Activated CD4-positive, alpha-beta T cell treated with anti-CD3 and anti-CD28 coated beads, Interleukin-2, amount 50 U/mL, for 1 hour (primary cell): ENCODE measurements at places on chromosomes 7 and 10.

DNA sequence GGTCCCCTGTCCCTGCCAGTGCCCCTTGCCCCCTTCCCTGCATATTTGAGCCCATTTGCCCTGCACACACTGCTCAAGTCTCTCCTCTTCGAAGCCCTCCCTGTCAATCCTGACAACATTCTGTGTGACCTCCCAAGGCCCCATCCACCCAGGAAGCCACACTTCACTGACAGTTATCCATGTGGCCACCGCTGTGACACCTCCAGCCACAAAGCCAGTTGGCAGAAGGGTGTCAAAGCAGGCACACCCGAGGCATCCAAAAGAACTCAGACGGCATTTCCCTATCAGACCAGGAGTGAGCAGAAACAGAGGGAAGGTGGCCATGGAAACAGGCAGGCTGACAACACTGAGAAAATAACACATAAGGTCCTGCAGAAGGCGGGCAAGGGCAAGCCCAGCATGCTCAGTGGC lies 4.6 kb downstream of the POLM start:
- DNase-seq = no peak

DNA sequence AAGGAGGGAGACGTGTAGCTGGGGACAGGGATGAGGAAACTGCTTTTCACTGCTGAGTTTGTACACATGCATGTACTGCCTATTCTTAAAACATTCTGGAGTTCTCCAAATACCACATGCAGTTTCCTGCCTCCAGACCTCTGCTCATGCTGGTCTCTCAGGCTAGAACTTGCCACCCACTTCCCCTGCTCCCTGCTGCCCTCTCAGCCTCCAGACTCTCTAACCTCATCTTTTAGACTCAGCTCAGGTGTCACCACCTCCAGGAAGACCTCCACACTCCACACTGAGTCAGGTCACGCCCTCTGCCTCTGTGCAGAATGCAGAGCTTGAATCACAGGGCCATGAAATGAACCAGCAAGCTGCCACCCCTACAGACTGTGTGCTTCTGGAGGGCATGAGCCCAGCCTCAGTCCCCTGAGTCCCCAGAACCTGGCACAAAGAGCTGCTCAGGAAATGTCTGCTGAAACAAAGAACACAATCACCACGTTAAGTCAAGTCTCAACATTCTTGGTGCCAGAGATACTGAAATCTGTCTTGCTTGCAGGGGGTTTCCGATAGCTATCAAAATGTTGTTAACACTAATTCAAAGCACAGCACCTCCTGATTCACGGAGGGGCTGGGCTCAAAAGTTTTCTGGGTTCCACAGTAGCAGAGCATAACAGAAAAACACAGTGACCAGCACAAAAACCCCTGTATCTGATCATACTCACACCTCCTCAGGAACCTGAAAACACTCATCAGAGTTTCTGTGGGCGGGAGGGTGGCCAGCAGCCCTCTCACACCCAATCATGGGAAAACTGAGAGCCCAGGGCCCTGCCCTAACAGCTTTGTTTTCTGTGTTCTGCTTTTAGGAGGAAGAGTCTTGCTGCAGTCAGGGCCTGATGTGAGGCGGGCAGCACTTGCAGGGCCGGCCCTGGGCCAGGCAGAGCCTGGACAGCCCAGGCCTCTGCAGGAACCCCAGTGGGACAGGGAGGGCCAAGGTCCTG lies 21.1 kb downstream of the FAM53B start:
- peak; percentile 48 for DNase-seq

DNA sequence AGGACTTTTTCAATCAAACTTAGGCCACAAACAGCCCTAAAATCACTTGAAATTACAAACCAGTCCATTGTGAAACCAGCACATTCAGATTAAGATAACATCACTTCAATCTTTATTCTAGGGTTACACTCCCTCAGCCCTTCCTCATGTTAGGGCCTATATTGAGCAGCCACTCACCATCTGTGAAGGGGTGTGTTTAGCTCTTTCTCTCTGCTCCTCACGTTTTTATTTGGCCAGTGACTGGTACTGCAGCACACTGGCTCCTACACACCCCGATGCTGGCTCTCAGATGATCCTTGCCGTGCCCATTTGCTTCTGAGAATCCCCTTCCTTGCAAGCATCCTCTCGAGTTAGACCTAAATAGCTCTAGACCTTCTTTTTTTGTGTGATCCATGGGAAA lies 604.5 kb downstream of the INHBA start:
- DNase-seq = no peak

GRCh38 chr7:4707980-4708411 lies 25.9 kb downstream of the FOXK1 start:
- DNase-seq = no peak

- no peak for DNase-seq
Observed at GRCh38 chr7:44434201-44434600, 56.3 kb downstream of the NUDCD3 start.

- no peak for DNase-seq
Observed at GRCh38 chr7:35254496-35255442, 869 bp upstream of the TBX20 start.

- no peak for DNase-seq
Observed at GRCh38 chr7:117479225-117480054, at the start of gene CFTR. Gene CFTR, plus strand, starts transcription at chr7:117480025. Its CDS starts 70 bp downstream, at chr7:117480095.

GRCh38 chr7:142602183-142602582 lies 147.1 kb upstream of the PRSS1 start:
- no peak for DNase-seq

DNA sequence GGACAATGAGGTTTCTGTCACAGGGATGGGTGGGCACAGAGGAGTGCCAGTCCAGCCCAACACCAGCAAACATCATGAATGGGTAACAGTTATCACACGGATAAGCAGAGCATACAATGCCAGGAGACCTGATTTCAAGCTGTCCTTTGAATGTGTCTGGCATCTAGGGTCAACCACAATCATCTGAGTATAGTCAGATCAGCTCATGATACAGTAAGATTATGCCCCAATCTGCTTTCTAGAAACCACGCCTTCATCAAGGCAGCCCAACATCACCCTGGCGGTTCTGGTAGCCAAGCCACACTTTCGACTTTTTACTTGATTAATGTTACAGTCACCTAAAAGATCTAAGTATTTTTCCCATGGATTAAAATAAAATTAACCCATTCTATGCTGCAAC lies 10.5 kb downstream of the FAM171A1 start:
- DNase-seq = no peak

- DNase-seq = no peak
Observed at GRCh38 chr7:67484244-67484751, 487.7 kb downstream of the TYW1 start.

- no peak for DNase-seq
Observed at GRCh38 chr7:73984481-73985205, 43.3 kb upstream of the ELN start.

GRCh38 chr10:47109906-47110305 lies 190.1 kb upstream of the GDF10 start:
- no peak for DNase-seq

- DNase-seq = no peak
Observed at GRCh38 chr7:3013975-3014792, 29.5 kb downstream of the CARD11 start.

DNA sequence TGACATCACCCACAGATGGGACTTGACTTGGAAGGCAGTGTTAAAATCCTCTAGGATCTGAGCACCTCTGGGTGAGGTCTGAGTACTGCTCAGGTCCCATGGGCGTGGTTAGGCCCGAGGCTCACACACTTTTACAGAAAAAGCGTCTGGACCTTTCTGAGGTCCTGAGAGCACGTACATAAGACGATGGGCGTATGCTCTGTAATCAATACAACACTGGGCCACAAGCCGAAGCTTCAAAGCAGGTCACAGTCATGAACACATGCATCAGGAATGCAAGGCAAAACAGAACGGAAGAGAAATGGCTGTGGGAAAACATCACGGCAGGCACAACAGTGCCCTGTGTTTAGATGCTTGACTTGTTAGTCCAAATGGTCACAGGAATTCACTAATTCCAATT lies 112.2 kb downstream of the LARP4B start:
- DNase-seq = no peak

DNA sequence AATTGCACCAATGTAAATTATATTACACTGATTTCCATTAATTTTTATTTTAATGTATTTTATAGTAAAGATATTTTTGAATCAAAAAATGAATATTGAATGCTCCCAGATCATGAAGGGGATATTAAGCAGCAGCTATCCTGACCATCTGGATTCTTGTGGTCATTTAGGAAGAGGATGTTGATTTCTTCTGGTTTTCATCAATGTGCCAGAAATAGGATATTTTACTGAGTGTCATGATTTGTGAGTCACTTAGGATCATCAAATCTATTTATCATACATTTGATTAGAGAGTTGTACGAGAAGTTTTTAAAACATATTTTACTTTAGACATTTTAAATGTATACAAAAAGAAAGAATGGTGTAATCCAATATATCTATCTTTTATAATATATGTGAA lies 366.3 kb upstream of the CHRM2 start:
- no peak for DNase-seq

- DNase-seq = no peak
Observed at GRCh38 chr10:87504307-87504639, 420 bp upstream of the MINPP1 start.

DNA sequence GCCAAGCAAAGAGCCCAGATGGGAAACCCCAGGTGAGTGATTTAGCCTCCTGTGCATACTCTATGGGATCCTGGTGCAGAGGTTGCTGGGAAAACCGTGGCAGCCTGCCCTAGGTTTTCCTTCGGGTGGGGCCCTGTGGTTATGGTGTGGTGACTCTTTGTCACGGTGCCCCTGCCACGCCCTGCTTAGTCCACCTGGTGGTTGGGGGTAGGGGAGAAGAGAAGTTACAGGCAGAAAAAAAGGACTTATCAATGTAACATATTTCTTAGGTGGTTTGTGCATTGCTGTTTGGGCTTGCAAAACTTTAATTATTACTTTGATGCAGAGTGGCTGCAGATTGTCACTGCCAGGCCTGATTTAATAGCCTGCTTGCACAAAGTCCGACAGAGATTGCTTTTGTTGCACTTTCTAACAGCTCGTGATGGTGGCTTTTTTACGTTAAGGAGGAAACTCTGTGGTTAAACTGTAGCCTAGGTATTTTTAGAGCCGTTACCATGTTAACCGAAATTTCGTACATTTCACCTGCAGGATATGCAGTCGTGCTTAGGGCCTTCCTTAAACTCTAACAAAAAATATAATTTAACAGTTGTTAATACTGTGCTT lies 197.4 kb downstream of the RNLS start:
- DNase-seq = peak; percentile 49

- DNase-seq = no peak
Observed at GRCh38 chr7:38542156-38542555, 89.0 kb downstream of the AMPH start.

- no peak for DNase-seq
Observed at GRCh38 chr10:86356296-86356695, 10.3 kb downstream of the GRID1 start.

DNA sequence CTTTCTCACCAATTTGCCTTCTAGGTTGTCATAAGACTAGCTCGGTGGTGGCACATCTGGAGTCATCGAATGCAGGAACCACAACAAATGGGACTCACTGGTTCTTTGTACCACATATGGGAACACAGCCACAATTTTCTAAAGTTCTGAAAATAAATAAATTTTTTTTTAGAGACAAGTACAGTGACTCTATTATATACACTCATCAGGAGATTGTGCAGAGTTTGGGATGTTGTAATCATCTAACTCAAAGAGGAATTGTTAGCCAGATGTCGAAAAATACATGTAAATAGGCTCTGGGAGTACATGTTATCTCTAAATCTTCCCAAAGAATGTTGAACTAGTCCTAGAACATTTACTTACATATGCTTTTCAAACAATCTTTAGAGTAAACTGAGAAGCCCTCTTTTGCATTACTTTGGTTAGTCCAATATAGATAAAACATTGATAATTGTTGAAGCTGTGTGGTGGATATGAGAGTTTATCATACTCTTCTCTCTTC lies 19.6 kb upstream of the SEPTIN7 start:
- DNase-seq = no peak

- no peak for DNase-seq
Observed at GRCh38 chr7:144862612-144863319, 26.9 kb upstream of the TPK1 start.

DNA sequence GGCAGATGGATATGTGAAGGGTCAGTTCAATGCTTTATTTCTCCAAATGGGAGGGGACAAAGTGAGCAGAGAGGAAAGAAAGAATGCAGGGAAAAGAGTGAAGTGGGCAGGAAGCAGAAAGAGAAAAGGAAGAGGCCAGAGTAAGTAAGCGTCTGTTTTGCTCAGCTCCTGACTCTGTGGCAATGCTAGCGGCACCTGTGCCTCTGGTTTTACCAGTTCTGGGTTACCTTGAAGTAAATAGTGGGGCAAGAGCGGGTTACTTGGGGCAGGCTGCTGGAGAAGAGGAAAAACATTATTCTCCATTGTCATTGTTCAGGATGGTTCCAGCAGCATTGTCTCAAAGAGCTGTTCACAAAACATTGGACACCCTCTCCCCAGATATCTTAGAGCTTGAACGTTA lies 1.9 kb downstream of the TAS2R40 start:
- no peak for DNase-seq

- DNase-seq = no peak
Observed at GRCh38 chr7:29039821-29040578, 81.9 kb upstream of the TRIL start.

GRCh38 chr7:6443372-6443941 lies 4.3 kb downstream of the DAGLB start:
- no peak for DNase-seq

DNA sequence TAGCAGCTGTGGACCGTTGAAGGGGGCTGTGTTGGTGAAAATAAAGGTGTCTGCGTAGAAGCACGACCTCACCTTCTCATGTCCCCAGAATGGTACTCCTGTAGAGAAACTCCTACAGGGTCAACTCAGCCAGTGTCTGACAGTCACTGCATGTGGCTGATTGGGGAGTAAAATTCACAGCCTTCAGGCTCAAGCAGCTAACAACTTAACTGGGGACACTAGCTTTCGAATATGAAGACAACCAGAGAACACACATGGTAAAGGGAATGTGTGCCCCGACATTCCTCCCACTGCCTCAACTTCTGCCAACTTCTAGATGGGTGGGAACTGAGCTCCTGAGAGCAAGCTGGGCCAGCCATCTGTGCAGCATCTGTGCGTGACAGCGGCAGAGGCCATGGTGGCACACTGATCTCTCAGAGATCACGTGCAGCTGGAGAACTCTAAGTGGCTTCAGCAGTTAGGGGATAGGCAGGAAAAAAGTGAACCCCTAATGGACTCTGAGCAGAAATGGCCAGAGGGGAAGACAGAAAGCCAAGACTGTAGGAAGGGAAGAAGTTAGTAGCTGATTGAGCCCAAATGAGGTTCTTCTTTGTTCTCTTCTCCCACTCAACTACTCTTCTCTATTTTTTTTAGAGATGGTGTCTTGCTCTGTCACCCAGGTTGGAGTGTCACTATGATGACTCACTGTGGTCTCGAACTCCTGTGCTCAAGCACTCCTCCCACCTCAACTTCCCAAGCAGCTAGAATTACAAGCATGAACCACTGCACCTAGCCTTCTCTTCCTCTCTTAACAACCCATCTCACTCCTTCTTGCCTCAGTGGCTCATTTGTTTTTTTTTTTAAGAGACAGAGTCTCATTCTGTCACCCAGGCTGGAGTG lies 280.8 kb downstream of the ZEB1 start:
- no peak for DNase-seq
